Kidney glomerular epithelial cell (primary cell): ENCODE measurements at places on chromosomes 4 and X.

DNA sequence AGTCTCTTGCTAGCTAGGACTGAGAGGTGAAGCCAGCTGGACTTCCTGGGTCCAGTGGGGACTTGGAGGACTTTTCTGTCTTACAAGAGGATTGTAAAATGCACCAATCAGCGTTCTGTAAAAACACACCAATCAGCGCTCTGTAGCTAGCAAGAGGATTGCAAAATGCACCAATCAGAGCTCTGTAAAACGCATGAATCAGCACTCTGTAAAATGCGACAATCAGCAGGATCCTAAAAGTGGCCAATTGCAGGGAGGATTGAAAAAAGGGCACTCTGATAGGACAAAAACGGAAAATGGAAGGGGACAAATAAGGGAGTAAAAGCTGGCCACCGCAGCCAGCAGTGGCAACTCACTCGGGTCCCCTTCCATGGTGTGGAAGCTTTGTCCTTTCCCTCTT is 65.6 kb upstream of the DUSP21 start:
- DNase-seq = no peak

- DNase-seq = no peak
These were observed 43.3 kb upstream of the AGA start for GRCh38 chr4:177485528-177485927.

DNA sequence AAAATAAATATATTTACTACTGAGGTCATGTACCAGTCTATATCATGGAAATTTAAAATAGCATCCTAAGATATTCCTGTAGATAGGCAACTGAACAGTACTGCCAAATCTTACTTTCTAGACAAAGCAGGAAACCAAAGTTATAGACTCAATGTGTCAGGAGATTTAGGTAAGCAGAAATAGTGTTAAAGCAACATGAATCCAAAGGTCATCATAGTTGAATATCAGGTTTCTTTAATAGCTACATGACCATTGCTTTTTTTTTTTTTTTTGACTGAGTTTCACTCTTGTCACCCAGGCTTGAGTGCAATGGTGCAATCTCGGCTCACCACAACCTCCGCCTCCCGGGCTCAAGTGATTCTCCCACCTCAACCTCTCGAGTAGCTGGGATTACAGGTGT is 20.2 kb upstream of the ACSL4 start:
- no peak for DNase-seq

GRCh38 chr4:42676066-42676951 is 19.4 kb upstream of the ATP8A1 start:
- no peak for DNase-seq

- peak; percentile 12 for DNase-seq
These were observed 136.4 kb downstream of the ZNF674 start for GRCh38 chrX:46408553-46409407.

DNA sequence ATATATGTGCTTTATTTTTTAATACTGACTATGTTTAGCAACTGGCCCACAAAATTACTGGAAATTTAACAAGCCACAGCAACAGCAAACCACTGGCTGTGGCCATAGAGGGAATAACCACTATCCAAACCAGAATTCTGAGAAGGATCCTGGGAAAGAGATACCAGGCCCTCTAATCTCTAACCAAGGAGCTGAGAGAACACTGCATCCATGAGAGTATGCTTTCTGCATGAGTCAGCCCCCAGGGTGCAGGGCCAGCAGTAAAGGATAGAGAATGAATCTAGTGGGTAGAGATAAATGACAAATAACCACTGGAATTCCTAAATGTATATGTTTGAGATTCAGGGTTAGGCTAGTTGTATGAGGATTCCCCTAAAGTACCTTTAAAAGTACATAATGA is 221.8 kb downstream of the KIT start:
- no peak for DNase-seq

GRCh38 chr4:109886303-109886702 is 26.4 kb upstream of the EGF start:
- no peak for DNase-seq
